Liver (tissue), 10 donors: ENCODE measurements at places on chromosomes 3 and 15. TPM values are rescaled to one million over a fixed set of nuclear protein-coding genes. Genes with fewer than 3 reads are reported as not detected.
A peak's percentile ranks its signal among the peaks of the same experiment; 100 is the strongest.

DNA sequence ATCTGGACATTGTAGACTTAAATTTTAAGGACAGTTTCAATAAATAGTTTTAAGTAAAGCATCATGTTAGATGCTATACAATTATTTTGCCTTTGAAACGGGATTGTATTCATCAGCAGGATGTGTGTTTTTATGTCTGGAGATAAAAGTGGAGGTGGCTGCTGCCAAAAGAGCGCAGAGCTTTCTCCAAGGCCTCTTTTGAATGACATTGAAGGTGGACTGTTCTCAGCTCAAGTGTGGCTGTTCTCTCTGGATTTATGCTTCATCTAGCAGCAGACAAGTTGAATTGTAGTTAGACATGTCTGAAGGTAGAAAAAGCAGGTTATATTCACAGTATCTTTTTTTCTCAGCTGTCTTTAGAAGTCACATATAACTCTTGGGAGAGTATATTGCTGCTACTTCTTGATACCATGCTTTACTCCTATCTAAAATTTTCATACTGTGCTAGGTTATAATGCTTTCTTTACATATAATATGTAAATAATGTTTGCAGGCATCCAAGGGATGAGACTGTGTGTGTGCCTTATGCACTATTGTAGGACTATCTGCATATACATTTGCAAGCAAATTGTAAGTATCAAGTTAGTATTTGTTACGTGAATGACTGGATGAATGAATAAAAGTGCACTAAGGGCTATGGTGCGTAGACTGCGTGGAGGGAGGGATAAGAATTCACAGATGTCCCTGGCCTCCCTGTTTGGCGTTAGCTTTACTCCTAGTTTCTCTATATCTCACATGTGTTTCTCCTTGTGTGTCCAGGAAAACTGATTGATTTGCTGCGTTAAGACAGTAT is 340.1 kb downstream of the NAALADL2 start:
- DNase-seq = no peak

DNA sequence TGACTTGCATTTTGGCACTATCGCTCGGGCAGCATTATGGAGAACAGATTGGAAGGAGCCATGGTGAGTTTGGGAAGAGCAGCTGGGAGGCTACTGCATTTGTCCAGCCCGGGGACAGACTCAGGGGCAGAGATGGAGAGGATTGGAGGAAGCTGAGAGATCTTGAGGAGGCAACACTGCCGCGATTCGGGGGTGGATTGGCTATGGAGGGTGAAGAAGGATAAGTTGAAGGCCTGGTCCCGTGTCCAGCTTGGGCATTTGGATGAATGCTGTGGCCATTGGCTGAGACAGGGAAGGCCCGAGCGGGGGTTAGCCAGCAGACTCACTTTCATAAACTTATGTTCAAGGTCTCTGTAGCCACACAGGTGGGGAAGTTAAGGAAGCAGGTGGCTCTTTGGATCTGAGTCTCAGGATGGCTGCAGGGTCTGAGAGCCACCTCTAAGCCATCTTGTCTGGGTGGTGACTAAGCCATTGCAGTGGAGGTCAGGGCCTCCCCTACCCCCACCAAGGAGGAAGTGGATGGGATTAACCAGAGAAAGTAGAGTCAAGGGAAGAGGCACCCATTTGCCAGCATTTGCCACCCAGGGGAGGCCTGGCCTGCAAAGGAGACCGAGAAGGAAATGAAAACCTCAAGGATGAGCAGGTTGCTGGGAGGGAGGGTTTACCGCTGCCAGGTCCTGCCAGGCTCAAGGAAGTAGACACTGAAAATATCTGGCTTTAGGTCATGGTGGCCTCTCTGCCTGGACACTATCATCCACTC is 144.0 kb upstream of the TLE3 start:
- DNase-seq = no peak

The GOLGA8O gene
- polyA plus RNA-seq = 0.29 TPM

GRCh38 chr3:69462826-69463100 is 76.9 kb upstream of the FRMD4B start:
- DNase-seq = no peak

GRCh38 chr3:59418836-59419235 is 369.0 kb upstream of the CFAP20DC start:
- no peak for DNase-seq

- no peak for DNase-seq
Measured at GRCh38 chr15:75583701-75584100, 4.6 kb upstream of the PTPN9 start.

The PP2D1 gene
- polyA plus RNA-seq = 0.31 TPM

The SMAD6 gene
- 7.9 TPM for polyA plus RNA-seq

GRCh38 chr3:195139876-195140240 is 131.1 kb downstream of the XXYLT1 start:
- no peak for DNase-seq

The CDHR4 gene
- polyA plus RNA-seq = not detected

The TLR9 gene
- polyA plus RNA-seq = 0.02 TPM

The FBXO40 gene
- polyA plus RNA-seq = not detected

GRCh38 chr15:31985607-31986006 is 44.7 kb upstream of the CHRNA7 start:
- DNase-seq = no peak

The ATP13A4 gene
- 0.35 TPM for polyA plus RNA-seq

The CCNB2 gene
- polyA plus RNA-seq = 2.5 TPM

GRCh38 chr3:71754610-71755253 is 1.1 kb downstream of the GPR27 start:
- no peak for DNase-seq

DNA sequence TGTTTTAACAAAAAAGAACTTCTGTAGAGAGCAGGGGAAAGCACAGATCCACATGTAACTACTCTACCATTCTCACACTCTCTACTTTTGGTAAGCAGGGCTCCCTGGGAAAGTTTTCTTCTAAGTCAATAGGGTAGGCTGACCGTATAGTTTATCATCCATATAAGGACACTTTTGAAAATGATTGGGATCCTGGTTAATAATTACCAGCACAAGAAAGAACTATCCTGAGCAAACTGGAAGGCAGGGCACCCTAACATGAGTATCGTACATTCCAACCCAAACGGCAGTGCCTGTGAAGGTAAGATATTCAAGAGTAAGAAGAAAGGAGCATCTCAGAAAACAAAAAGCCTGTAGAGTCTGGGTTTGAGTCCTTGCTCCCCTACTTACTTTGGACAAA is 22.1 kb downstream of the SUSD5 start:
- DNase-seq = no peak

The HACD3 gene
- polyA plus RNA-seq = 89.1 TPM

The VILL gene
- 0.88 TPM for polyA plus RNA-seq

GRCh38 chr3:79765911-79766310 is 1.9 kb downstream of the ROBO1 start:
- DNase-seq = no peak

- no peak for DNase-seq
Measured at GRCh38 chr15:65334586-65335231, 30.2 kb downstream of the RNU5B-1 start.

The RNU6-1 gene
- not detected for polyA plus RNA-seq

DNA sequence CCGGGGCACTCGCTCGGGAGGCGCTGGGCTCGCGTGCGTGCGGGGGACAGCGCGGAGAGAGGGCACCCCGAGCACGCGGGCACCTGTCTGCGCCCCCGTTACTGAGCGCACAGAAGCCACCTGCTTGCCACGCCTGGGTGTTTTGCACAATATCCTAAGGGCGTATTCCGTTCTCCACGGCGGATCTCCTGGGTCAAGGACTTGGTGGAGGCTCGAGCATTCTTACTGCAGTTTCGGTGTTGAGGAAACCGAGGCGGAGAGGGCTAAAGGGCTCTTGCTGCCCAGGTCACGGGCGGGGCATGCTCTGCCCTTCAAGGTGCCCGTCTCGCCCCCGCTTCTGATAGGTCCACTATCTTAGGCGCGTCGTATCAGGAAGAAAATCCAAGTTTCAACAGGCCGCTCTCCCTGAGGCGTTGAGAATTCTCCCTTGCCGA is 526 bp downstream of the GPD1L start:
- peak; percentile 37 for DNase-seq

GRCh38 chr3:16849795-16850194 is 35.0 kb upstream of the PLCL2 start:
- no peak for DNase-seq

The FBXL2 gene
- polyA plus RNA-seq = 0.60 TPM

GRCh38 chr15:87215100-87215499 is 1041.4 kb downstream of the NTRK3 start:
- no peak for DNase-seq

- DNase-seq = no peak
Measured at GRCh38 chr3:30408105-30408557, 198.3 kb upstream of the TGFBR2 start.
